ENCODE measurements at places on chromosomes 5 and 9. TPM values are rescaled to one million over a fixed set of nuclear protein-coding genes. Genes with fewer than 3 reads are reported as not detected.

The PRDM9 gene
- not detected for total RNA-seq

The KLF4 gene
- total RNA-seq: 34.7 TPM

The NRARP gene
- total RNA-seq: under 0.01 TPM

DNA sequence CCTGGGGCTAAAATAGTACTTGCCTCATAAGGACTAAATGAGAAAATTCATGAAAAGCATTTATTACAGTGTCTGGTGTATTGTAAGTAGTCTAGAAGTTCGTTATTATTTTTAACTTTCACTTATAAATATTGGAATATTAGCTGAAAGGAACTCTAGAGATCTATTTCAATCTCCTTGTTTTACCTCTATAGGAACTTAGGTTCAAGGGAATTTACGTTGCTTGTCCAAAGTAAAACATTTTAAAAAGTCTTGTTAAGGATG is 55.5 kb downstream of the GARNL3 start:
- no peak for DNase-seq

GRCh38 chr5:176535101-176535663 is 2.0 kb downstream of the RNF44 start:
- peak; percentile 77 for DNase-seq

- peak; percentile 87 for DNase-seq
Measured at GRCh38 chr9:33125871-33126823, 41.0 kb downstream of the B4GALT1 start.

DNA sequence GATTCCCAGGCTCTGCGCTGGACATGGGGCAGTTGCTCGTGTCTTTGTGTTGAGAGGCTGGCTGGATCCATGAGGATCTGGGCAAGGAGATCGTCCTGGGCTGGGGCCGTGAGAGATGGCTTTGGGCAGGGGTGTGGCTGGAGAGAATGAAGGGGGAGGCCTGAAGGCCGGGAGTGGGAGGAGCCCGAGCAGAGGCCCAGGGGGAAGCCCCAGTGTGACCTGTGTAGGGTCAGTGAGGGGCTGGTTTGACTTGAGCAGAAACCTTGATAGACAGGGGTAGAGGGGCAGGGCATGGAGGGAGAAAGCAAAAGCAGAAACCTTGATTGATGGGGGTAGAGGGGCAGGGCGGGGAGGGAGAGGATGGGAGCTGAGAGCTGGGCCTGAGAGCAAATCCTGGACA is 54.4 kb upstream of the ASS1 start:
- DNase-seq: no peak

GRCh38 chr5:145941448-145942130 is 5.2 kb downstream of the SH3RF2 start:
- DNase-seq: no peak

- DNase-seq: no peak
Measured at GRCh38 chr5:167940911-167941310, 350.5 kb upstream of the WWC1 start.

GRCh38 chr9:129930743-129931142 is 95.5 kb downstream of the USP20 start:
- no peak for DNase-seq

- no peak for DNase-seq
Measured at GRCh38 chr5:3601061-3601710, 5.6 kb downstream of the IRX1 start.

DNA sequence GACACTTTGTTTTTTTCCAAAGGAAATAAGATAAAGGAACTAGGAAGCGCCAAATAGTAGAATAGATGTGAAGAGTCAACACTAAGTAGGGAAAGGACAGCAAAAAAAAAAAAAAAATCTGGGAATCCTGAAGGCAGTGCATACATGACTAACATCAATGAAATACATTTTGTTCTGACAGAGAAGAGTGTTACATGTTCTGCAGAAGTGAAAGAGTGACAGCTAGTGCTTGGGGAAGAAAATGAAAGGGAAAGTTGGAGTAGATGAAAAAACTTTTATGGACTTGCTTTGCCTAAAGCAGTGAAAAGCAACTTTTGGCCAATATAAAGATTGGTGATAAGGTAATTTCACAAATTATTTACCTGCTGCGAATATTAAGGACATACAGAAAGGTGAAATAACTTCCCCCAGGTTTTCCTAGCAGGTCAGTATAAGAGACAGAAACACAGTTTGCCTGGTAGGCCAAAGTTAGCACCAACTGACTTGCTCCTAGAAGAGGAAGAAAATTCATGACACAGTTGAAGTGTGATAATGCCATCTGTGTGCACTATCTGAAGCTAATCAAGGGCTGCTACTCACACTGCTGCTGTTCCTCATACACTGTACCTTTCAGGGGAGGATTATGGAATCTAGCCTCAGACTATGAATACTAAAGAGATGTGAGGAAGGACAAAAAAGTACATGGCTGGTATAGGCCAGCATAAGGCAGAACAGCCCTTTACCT is 38.6 kb downstream of the RANBP6 start:
- no peak for DNase-seq

- no peak for DNase-seq
Measured at GRCh38 chr5:2532809-2533208, 218.7 kb downstream of the IRX2 start.

- no peak for DNase-seq
Measured at GRCh38 chr9:91328186-91328585, 33.5 kb downstream of the AUH start.

- DNase-seq: no peak
Measured at GRCh38 chr5:62783374-62784057, 204.9 kb downstream of the LRRC70 start.
